ENCODE measurements at places on chromosomes 13 and 19.

GRCh38 chr19:10602330-10603083 lies 15.4 kb upstream of the AP1M2 start:
- peak; percentile 77 for DNase-seq

GRCh38 chr19:16889883-16890460 lies 1.2 kb downstream of the F2RL3 start:
- DNase-seq, result no peak

- DNase-seq, result no peak
Measured at GRCh38 chr13:111533900-111534683, 213.7 kb downstream of the TEX29 start.

GRCh38 chr13:104993708-104994107 lies 1541.8 kb downstream of the EFNB2 start:
- DNase-seq, result no peak

DNA sequence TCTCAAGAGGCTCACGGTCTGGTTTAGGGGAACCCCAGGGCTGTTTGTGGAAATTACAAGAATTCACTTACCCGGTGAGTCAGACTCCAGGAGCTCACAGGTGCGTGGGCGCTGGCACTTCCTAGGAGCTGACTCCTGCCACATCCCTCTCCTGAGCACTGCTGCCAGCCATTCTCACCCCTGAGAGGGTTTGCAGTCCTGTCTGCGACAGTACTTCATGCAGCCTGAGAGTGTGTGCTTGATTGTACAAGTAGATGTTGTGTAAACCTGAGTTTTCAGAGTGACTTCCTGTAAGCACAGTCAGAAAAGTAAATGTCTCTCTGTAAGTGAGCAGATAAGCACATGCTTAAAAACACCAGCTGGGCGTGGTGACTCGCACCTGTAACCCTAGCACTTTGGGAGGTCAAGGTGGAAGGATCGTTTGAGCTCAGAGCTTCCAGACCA lies 8.1 kb downstream of the MRPL4 start:
- DNase-seq, result no peak

GRCh38 chr19:16088351-16089009 lies 12.2 kb downstream of the TPM4 start:
- DNase-seq, result no peak

- no peak for DNase-seq
Measured at GRCh38 chr19:44723299-44723951, 24.5 kb downstream of the CEACAM16 start.

DNA sequence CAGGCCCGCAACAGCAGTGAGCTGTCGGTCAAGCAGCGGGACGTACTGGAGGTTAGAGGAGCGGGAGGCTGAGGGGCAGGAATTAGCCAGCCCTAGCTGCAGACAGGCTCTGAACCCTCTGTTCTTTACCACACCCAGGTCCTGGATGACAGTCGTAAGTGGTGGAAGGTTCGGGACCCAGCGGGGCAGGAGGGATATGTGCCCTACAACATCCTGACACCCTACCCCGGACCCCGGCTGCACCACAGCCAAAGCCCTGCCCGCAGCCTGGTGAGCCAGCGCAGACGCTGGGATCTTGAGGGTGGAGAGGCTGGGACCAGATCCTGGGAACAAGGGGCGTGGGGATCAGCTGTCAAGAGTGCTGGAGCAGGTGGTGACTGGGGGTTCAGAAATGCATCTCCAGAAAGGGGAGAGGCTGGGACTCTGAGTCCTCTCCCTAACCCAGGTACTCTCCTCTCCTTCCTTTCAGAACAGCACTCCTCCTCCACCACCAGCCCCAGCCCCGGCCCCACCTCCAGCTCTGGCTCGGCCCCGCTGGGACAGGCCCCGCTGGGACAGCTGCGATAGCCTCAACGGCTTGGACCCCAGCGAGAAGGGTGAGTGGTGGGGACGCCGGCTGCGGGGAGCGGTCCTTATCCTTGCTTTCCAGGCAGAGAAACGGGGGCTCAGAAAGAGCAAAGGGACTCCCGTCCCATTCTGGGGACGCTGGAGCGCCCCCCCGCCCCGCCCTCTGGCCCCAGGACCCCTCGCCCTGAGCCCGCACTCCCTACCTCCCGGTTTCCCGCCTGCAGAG lies 10.4 kb downstream of the EPS8L1 start:
- no peak for DNase-seq

- DNase-seq, result no peak
Measured at GRCh38 chr13:36839281-36839680, 20.3 kb downstream of the RFXAP start.

- DNase-seq, result no peak
Measured at GRCh38 chr19:17337675-17338432, 501 bp downstream of the GTPBP3 start.

GRCh38 chr13:95388420-95389079 lies 87.3 kb upstream of the ABCC4 start:
- DNase-seq, result no peak

DNA sequence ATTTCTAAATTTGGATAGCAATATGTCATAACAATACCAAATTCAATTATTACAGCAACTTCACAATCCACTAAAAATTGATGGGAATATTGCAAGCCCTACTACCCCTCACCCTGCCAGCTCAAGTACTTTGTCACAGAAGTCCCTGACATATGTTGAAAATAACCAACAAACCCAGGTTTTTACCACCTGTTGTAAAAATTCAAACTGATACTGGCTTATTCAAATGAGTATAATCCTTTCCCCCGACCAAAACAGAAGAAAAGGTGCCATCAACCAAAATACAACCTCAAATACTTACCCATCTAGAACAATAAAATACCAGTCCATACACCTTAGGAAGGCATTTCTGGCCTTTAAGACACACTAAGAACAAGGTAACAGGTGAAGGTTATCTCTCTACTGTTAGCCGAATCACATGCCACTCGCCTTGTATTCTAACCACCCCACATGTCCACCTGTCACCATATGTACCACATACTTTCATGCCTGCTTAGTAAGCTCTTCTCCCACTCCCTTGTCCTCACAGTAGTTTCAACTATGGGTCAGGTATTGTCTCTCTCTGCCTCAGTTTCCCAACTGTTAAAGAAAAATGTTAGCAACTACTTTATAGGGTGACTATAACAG lies 53.1 kb downstream of the USP12 start:
- DNase-seq, result no peak

DNA sequence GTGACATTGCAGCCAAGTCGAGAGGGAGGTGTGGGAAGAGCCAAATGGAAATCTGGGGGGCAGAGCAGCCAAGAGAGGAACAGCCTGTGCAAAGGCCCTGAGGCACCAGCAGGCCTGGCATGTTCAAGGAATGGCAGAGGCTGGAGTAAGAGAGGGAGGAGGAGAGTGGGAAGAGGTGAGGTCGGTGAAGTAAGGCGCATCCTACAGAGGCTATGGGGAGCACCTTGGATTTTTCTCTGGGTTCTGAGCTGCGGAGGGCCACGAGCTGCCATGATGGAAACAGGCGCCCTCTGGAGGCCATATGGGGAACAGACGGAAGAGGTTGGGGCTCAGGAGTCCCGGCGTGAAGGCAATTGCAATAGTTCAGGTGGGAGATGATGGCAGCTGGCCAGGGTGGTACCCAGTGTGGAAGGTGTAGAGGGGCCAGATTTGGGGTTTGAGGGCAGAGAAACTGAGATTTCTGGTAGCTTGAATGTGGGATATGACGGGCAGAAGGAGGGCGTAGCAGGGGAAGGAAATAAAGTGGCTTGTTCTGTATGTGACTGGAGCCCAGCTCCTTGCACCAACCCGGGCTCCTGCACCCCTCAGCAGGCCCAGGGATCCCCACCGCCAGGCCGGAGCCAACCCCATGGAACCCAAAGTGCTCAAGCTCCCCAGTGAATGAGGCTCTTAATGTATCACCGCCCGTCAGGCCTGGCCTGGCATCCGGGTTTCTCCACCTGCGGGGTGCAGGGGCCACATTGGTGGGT lies 20.5 kb upstream of the STRN4 start:
- no peak for DNase-seq

- DNase-seq, result no peak
Measured at GRCh38 chr19:18852648-18853047, 20.9 kb downstream of the UPF1 start.

GRCh38 chr13:80359778-80360452 lies 19.0 kb upstream of the SPRY2 start:
- peak; percentile 11 for DNase-seq

DNA sequence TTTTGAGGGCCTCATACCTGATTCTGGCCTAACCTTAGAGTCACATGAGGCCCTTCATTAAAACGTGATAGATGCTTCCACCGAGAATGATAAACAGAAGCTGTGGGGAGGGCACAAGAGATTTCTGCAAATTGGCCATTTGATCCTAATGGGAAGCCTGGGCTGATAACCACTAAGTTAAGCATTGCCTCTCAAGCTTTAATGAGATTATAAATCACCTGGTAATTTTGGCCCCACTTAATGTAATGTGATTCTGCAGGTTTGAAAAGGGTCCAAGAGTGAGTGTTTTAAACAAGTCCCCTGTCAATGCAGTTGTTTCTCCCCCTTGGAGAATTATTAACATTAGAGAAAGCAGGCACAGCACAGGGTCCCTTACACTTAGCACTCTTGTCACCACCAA lies 42.0 kb downstream of the ZNF486 start:
- DNase-seq, result no peak

DNA sequence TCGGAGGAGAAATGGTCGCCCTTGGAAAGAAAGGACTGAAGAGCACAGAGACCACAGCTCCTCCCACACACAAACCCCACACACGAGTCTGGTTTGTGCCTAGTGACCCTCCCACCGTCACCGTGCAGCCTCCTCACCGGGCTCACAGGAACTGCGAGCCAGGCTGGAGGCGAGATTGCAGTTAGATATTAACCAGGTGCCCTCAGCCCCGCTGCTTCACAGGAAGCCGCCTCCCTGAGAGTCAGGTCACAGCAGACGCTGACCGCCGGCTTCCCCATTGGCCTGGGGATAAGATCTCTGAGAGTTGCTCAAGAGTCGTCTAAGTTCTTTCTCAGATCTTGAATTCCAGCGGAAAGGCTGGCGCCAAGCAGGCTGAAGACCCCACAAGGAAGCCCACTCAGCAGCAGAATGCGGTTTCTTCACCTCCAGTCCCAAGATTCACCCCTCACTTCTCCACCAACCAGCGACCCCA lies 870 bp downstream of the ZNF44 start:
- DNase-seq, result peak; percentile 47

- no peak for DNase-seq
Measured at GRCh38 chr19:45322311-45322710, 364 bp downstream of the CKM start.

DNA sequence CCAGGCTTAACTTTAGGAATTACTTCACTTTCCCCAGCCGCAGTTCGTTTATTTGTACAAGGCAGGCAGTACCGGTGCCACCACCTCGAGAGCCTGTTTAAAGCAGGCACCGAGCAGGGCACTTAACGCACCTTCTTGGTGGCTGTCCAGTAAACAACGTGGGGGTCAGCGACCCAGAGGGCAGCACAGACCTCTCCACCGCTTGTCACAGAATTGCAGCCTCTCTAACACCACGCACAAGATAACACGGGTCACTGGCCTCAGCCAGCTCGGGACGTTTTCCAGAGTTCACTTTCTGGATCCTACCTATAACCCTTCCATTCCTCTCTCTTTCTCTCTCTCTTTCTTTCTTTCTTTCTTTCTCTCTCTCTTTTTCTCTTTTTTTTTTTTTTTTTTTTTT lies 16.8 kb upstream of the ELAVL1 start:
- DNase-seq, result no peak

GRCh38 chr13:103815619-103816018 lies 749.4 kb upstream of the SLC10A2 start:
- DNase-seq, result peak; percentile 56

- no peak for DNase-seq
Measured at GRCh38 chr13:29479716-29480492, 115.6 kb downstream of the SLC7A1 start.

GRCh38 chr19:16516381-16516780 lies 20.2 kb downstream of the C19orf44 start:
- DNase-seq, result no peak

DNA sequence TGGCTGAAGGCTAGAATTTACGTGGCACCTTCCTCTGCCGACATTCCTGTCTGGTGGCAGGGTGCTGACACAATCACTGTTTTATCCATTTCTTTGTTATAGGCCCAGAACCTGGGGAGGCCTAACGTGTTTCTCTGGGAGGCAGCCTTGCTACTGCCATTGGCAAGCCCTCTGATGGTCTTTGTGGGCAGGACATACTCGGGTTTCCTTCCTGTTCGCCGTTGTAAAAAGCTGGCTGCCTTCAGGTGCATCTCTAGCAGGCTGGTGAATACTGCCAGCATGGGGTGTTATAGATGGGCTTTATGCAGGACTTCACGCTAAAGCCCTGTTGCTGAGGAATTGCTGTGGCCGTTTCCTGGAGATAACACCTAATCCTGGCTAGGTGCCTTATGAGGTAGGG lies 28.1 kb downstream of the B3GLCT start:
- DNase-seq, result no peak

- DNase-seq, result peak; percentile 91
Measured at GRCh38 chr13:44313674-44314073, 60.0 kb upstream of the SERP2 start.

- peak; percentile 35 for DNase-seq
Measured at GRCh38 chr13:104996022-104996421, 1539.4 kb downstream of the EFNB2 start.

DNA sequence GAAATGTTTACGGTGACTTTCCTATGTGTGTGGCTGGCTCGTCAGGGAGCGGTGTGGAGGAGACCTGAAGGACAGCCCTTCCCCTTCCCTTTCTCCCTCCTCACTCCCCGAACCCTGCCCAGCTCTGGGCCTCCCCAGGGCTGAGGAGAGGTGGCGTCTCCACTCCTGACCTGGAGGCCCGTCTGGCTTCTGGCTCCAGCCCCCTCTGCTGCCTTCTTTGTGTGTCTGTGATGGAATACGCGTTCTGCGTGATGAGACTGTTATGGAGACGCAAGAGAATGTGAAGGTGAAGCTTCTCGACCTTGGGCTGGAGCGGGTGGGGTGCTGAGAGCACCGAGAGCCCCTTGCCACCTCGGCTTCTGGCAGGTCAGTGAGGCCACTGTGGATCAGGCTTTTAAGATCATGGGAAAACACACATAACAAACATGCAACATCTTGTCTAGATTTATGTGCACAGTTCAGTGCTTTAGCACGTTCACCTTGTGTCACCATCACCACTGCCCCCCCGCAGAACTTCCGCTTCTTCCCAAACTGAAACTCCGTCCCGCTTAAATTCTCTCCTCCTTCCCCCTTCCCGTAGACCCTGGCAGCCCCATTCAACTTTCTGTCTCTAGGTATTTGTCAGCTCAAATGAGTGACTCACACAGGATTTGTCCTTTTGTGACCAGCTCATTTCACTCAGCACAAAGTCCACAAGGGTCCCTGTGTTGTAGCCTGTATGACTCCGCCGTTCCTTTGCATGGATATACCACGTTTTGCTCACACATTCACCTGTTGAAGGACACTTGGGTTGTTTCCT lies 24.7 kb downstream of the ATP11A start:
- DNase-seq, result no peak

- DNase-seq, result no peak
Measured at GRCh38 chr13:52650731-52651130, 1.9 kb upstream of the SUGT1 start.

- peak; percentile 57 for DNase-seq
Measured at GRCh38 chr13:101401196-101401595, 15.1 kb downstream of the NALCN start.

DNA sequence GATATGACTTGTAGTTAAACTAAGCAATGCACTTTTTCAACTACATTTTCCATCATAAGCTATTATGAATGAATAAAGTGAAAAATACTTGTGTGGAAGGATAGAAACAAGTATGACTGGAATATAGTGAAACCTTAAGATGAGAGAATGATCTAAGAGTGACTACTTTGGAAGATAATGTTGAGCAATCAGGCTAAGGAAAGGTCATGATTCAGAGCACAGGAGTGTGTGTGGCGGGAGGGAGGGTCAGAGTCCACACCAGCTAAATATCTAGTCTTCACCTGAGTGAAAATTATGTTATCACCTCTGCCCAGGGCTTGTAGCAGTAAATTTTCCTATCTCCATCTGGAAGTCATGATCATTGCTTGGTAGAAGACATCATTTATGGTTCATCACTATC lies 833.4 kb upstream of the ATXN8OS start:
- DNase-seq, result no peak

All from fibroblast of skin of right biceps (primary cell).